ENCODE measurements at places on chromosomes 2 and 18. TPM values are rescaled to one million over a fixed set of nuclear protein-coding genes. Genes with fewer than 3 reads are reported as not detected.

GRCh38 chr2:59383473-59383872, 1142.3 kb upstream of the FANCL start:
- no peaks in the 10 kb centered on the region for H3K4me1 ChIP-seq
- H3K27ac ChIP-seq, result no peak overlapping the region
- DNase-seq, result no peak
- no peaks in the 10 kb centered on the region for H3K27me3 ChIP-seq
- no peaks in the 10 kb centered on the region for H3K36me3 ChIP-seq

GRCh38 chr2:172957734-172958133, 117.9 kb upstream of the MAP3K20 start:
- peaks cover 2% of the 10 kb centered on the region for H3K27me3 ChIP-seq
- no peak for DNase-seq
- no peaks in the 10 kb centered on the region for H3K36me3 ChIP-seq
- H3K4me3 ChIP-seq, result no peak overlapping the region
- no peak overlapping the region for H3K27ac ChIP-seq
- H3K4me1 ChIP-seq, result no peaks in the 10 kb centered on the region

DNA sequence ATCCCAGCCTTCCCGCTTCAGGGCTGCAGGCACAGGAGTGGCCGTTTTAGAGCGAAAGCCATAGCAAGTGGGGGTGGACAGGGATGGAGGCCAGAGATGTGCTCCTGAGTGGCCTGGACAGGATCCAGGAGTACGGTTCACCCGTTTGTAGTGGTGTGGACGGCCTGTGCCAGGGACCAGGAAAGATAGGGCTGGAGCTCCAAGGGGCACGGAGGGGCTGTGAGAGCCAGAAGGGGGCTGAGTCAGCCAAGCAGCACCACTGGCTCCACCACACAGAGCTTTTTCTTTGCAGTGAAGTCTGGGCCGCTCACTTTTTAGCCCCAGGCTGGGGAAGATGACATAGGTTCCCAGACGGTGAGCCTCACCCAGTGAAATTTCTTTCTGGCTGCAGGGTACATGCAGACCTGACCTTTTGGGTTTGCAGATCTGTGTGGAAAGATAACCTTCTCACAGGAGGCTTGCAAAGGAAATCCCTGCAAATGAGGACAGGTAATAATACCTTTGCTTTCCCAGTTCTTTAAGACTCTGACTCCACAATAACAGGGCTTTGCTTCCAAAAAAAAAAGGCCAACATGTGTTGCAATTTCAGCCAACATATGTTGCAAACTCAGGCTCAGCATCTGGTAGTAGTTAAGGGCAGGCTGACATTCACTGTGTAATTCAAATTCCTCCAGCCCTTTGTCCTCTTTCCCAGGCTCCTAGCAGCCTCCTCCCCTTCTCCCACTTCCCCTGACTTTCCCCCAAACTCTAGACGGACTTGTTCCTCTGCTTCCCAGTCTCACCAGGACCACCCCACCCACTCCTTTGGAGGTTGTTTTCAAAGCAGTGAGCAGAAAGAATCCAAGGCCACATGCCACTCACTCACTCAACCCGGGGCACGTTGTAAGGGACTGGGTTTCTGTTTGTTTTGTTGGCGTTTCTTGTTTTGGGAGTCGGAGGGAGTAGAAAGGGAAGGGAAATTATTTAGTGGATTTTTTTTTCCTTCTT, 20.3 kb upstream of the LAPTM4A start:
- no peak overlapping the region for H3K27ac ChIP-seq
- no peak for DNase-seq
- no peak overlapping the region for H3K4me3 ChIP-seq
- H3K36me3 ChIP-seq, result no peaks in the 10 kb centered on the region

- H3K27me3 ChIP-seq, result no peaks in the 10 kb centered on the region
- no peak overlapping the region for H3K27ac ChIP-seq
- H3K4me3 ChIP-seq, result no peak overlapping the region
- DNase-seq, result no peak
These were observed 40.3 kb upstream of the ZSWIM2 start for GRCh38 chr2:186889101-186889879.

SLC39A6 gene
- total RNA-seq, result 18.0 TPM

- H3K4me1 ChIP-seq, result no peaks in the 10 kb centered on the region
- H3K36me3 ChIP-seq, result peaks cover 94% of the 10 kb centered on the region
- no peaks in the 10 kb centered on the region for H3K27me3 ChIP-seq
- H3K4me3 ChIP-seq, result no peak overlapping the region
These were observed 25.4 kb downstream of the WDR75 start for GRCh38 chr2:189466656-189467055.

DNA sequence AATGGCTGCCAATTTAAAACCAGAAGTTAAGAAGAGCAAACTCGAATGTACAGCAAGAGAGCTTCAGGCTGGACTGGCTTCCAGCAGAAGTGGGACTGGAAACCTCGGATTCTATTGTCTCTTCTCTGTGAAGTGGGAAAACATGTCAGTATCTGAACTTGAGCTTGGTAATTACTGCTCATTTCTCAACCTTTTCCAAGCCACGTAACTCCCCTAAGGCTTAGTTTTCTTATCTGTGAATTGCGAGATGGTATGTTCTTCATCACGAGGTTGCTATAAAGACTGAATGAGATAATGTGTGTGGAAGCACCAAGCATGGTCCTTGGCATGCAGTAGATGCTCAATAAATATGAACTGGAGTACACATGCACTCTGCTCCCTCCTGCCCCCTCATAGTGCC, 259.4 kb upstream of the SPRED2 start:
- H3K27ac ChIP-seq, result no peak overlapping the region
- no peak for DNase-seq
- no peak overlapping the region for H3K4me3 ChIP-seq
- H3K27me3 ChIP-seq, result peaks cover 6% of the 10 kb centered on the region
- H3K36me3 ChIP-seq, result no peaks in the 10 kb centered on the region

Measured in T-cell (primary cell).